Bronchus fibroblast of lung (primary cell): ENCODE measurements at places on chromosomes 7 and 10. TPM values are rescaled to one million over a fixed set of nuclear protein-coding genes. Genes with fewer than 3 reads are reported as not detected.

The CAV2 gene
- total RNA-seq, result 87.1 and 92.9 TPM in 2 replicates

The STEAP1B gene
- 23.0 and 24.7 TPM in 2 replicates for total RNA-seq

The TEX36 gene
- total RNA-seq, result not detected in 2 replicates

The HGF gene
- total RNA-seq, result 30.3 and 35.1 TPM in 2 replicates

The TMED4 gene
- 70.0 and 94.7 TPM in 2 replicates for total RNA-seq

The FAM180A gene
- 8.2 and 11.1 TPM in 2 replicates for total RNA-seq
